Lower lobe of right lung (tissue), 2 donors: ENCODE measurements at places on chromosomes 4 and X. TPM values are rescaled to one million over a fixed set of nuclear protein-coding genes. Genes with fewer than 3 reads are reported as not detected.

Gene PHOX2B
- not detected for total RNA-seq

Gene TECRL
- total RNA-seq, result not detected

Gene ETNPPL
- total RNA-seq, result not detected

Gene ARHGAP36
- total RNA-seq, result not detected

Gene OTC
- 0.71 TPM for total RNA-seq

Gene NDNF
- 108 TPM for total RNA-seq

Gene AWAT1
- not detected for total RNA-seq

Gene CLDN34
- 0.50 TPM for total RNA-seq

DNA sequence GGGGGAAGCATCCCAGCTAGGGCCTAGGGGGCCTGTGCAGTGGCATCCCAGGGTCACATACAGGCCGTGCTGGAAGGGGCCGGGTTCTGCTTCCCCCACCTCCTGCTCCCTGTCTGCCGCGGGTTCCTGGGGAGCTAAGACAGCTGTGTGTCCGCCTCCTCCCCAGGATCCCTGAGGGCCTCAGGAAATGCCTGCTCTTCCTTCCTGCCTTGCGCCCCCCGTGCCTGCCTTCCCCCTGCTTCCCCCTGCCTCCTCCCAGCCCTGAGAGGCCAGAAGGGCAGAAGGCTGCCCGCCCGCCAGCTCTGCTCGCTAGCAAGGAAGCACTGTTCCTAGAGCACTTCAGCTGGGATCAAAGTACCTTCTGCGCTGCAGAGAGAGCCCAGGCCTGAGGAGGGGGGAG lies 2.9 kb upstream of the BGN start:
- no peaks in the 10 kb centered on the region for H3K27me3 ChIP-seq
- peaks cover 4% of the 10 kb centered on the region for H3K4me1 ChIP-seq
- no peak overlapping the region for H3K4me3 ChIP-seq
- no peak for DNase-seq
- H3K36me3 ChIP-seq, result no peaks in the 10 kb centered on the region
- peak overlapping the region; percentile 49 for H3K27ac ChIP-seq

DNA sequence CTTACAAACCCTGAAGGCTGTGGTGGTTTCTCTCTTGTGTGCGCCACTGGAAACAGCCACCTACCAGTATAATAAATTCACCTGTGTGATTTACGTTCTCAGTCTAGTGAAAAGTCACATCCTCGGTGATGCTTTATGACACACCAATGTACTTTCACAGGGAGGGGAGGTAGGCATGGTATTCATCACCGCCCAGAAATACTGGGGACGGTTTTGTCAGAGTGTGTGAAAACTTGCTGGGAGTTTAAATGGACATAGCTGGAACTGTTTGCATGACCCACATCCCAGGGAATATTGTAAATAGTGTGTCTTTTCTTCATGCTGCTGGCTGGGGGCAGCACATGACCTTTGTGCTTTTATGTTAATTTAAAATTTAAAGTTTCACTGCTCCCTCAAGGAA lies 421.8 kb downstream of the MAPK10 start:
- no peaks in the 10 kb centered on the region for H3K27me3 ChIP-seq
- no peak for DNase-seq
- peaks cover 14% of the 10 kb centered on the region for H3K4me1 ChIP-seq
- no peak overlapping the region for H3K27ac ChIP-seq
- H3K36me3 ChIP-seq, result no peaks in the 10 kb centered on the region

DNA sequence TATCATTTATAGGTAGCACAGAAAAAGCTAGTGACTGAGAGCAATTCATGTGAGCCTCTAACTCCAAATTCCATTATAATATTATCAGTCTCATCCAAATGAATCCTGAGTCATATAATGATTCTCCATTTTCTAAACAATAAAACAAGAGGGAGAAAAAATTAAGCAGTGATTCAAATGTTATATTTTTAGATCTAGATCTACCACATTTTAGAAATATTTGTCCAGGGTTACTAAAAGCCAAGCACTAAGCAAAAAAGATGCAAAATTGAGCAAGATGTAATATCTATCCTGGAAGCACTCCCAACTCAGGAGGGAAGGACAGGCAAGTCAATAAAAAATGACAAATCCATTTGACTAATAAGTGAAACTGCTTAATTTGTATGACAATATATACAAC lies 172.8 kb downstream of the FBXW7 start:
- no peak overlapping the region for H3K27ac ChIP-seq
- DNase-seq, result no peak
- no peaks in the 10 kb centered on the region for H3K27me3 ChIP-seq
- H3K4me3 ChIP-seq, result no peak overlapping the region
- no peaks in the 10 kb centered on the region for H3K36me3 ChIP-seq

DNA sequence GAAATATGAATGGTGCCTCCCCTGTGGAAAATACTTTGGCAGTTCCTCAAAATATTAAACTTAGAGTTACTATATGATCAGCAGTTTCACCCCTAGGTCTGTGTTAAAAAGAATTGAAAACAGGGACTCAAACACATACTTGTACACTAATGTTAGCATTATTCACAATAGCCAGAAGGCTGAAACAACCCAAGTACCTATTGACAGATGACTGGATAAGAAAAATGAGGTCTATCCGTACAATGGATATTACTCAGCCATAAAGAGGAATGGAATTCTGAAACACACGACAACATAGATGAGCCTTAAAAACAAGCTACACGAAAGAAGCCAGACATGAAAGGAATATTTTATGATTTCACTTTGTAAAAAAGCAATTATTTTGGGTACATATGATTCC lies 54.9 kb downstream of the PGRMC2 start:
- no peaks in the 10 kb centered on the region for H3K4me1 ChIP-seq
- no peak for DNase-seq
- no peaks in the 10 kb centered on the region for H3K27me3 ChIP-seq
- H3K36me3 ChIP-seq, result no peaks in the 10 kb centered on the region

DNA sequence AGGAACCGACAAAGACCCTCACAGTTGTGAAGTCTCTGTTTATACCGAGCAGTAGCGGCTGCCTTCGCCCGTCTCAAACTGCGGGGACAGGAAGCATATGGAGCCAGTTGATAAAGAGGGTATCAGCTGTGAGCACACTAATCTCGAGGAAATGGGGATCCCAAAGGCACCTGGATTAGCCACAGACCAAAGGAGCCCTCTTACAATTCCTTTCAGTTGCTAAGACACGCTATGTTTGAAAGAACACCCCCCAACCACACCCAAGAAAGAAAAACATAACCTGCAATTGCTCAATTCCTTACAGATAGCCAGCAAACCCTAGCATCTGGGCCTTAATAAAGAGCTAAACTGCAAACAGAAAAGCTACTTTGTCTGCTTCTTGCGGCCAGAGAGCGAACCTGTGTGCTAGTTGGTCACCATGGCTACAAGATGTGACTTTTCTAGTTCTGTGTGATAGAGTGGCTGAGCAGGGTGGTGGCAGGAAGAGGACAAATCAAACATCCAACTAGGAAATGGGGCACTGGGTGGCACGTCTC lies 23.3 kb upstream of the CHRNA9 start:
- DNase-seq, result no peak
- H3K4me1 ChIP-seq, result peaks cover 27% of the 10 kb centered on the region
- H3K27ac ChIP-seq, result peak overlapping the region; percentile 53
- no peaks in the 10 kb centered on the region for H3K27me3 ChIP-seq

DNA sequence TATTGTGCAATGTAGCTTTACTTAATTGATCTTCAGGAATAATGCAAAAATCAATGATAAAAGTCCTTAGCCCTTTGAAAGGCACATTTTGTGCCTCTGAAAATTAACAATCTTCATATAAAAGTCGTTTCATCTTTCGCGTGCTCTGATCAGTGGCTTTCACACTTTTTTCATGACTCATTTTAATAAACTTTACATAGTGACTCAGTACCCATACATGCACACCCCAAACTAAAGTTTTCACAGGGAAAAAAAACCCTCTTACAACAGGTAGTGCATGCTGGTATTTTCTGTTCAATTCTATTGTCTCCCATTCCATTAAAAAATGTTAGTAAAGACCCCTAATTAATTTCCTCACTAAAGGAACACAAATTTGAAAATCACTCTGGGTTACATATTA lies 21.5 kb downstream of the RWDD4 start:
- no peaks in the 10 kb centered on the region for H3K4me1 ChIP-seq
- no peaks in the 10 kb centered on the region for H3K27me3 ChIP-seq
- H3K36me3 ChIP-seq, result peaks cover 11% of the 10 kb centered on the region
- no peak for DNase-seq

DNA sequence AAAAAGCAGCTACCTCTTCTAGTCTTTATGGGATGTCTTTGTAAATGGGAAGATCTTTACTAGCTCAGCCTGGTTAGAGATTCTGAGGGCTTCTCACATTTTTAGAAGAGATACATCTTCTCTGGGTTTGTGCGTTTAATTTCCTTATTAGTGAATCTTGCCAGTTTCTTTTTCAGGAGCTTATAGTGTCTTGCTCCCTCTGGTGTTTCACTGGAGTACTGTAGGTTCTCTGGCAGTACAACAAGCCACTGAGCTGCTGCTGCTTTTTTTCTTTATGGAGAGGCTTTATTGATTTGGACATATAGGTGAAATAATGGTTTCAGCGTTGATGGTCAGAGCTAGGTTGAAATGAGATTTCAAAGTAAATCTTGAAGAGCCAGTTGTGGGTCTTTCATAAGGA lies 82.9 kb downstream of the LAS1L start:
- H3K27me3 ChIP-seq, result no peaks in the 10 kb centered on the region
- no peak for DNase-seq
- no peaks in the 10 kb centered on the region for H3K36me3 ChIP-seq
- H3K27ac ChIP-seq, result no peak overlapping the region
- no peak overlapping the region for H3K4me3 ChIP-seq
- H3K4me1 ChIP-seq, result no peaks in the 10 kb centered on the region

GRCh38 chrX:13271511-13271910 lies 48.3 kb downstream of the ATXN3L start:
- H3K4me3 ChIP-seq, result no peak overlapping the region
- H3K36me3 ChIP-seq, result no peaks in the 10 kb centered on the region
- DNase-seq, result no peak
- no peaks in the 10 kb centered on the region for H3K27me3 ChIP-seq
- H3K27ac ChIP-seq, result no peak overlapping the region
- H3K4me1 ChIP-seq, result no peaks in the 10 kb centered on the region

- no peak overlapping the region for H3K4me3 ChIP-seq
- no peak for DNase-seq
Measured at GRCh38 chr4:159429693-159430035, 326.8 kb downstream of the RAPGEF2 start.

DNA sequence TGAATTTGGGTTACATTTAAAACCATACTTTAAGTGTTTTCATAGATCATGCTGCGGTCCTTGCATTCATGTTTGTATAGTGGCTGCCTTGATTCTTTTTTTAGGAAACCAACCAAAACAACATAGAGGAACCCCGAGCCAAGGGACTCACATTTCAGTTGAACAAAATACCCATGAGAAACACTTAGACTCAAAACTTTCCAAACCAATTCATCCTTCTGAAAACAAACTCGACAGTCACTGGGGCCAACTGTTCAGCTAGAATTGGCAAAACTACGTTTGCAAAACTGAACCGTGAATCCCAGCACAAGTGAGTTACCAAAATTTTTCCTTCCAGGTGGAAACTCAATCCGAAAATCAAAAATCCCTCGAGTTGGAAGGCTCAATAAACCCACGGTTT lies 1.4 kb downstream of the ADGRA3 start:
- peak overlapping the region; percentile 63 for H3K4me3 ChIP-seq
- H3K27ac ChIP-seq, result peak overlapping the region; percentile 65
- H3K4me1 ChIP-seq, result no peaks in the 10 kb centered on the region
- H3K27me3 ChIP-seq, result peaks cover 5% of the 10 kb centered on the region
- no peaks in the 10 kb centered on the region for H3K36me3 ChIP-seq
- no peak for DNase-seq

- H3K27me3 ChIP-seq, result no peaks in the 10 kb centered on the region
- no peak overlapping the region for H3K27ac ChIP-seq
- H3K36me3 ChIP-seq, result no peaks in the 10 kb centered on the region
- no peak overlapping the region for H3K4me3 ChIP-seq
Measured at GRCh38 chr4:94550352-94550751, 98.6 kb downstream of the PDLIM5 start.

- no peak for DNase-seq
- H3K4me3 ChIP-seq, result peak within 1 kb of the TSS; percentile 75
- H3K4me1 ChIP-seq, result peaks cover 37% of the 10 kb centered on the region
- peak within 1 kb of the TSS; percentile 65 for H3K27ac ChIP-seq
Measured at GRCh38 chrX:154374313-154375155, at the start of gene FLNA. TSS of gene FLNA (minus strand) at chrX:154374634. CDS start at chrX:154371245, 3,389 bp downstream.

DNA sequence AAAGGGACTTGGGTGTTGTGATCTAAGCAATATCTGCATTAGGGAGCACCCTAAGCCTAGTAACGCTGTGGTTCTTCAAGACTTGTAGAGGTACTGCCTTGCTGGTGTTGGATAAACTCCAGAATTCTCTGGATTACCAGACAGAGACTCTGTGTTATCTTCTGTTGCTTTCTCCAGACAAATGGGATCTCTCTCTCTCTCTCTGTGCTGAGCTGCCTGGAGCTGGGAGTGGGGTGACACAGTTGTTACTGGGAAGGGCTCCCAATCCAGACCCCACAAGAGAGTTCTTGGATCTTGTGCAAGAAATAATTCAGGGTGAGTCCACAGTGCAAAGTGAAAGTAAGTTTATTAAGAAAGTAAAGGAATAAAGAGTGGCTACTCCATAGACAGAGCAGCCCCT lies 48.8 kb downstream of the MCUB start:
- H3K27me3 ChIP-seq, result no peaks in the 10 kb centered on the region
- H3K4me1 ChIP-seq, result no peaks in the 10 kb centered on the region
- no peak for DNase-seq
- H3K36me3 ChIP-seq, result no peaks in the 10 kb centered on the region
- no peak overlapping the region for H3K4me3 ChIP-seq

DNA sequence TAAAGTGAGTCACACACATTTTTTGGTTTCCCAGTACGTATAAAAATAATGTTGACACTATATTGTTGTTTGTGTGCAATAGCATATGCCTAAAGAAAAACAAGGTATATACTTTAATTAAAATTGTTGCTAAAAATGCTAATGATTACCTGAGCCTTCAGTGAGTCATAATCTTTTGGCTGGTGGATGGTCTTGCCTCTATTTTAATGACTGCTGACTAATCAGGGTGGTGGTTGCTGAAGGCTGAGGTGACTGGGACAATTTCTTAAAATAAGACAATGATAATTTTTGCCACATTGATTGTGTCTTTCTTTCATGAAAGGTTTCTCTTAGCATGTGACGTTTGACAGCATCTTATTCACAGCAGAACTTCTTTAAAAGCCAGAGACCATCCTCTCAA lies 21.0 kb upstream of the ANXA10 start:
- no peaks in the 10 kb centered on the region for H3K27me3 ChIP-seq
- H3K4me1 ChIP-seq, result no peaks in the 10 kb centered on the region
- H3K36me3 ChIP-seq, result no peaks in the 10 kb centered on the region
- H3K27ac ChIP-seq, result no peak overlapping the region
- no peak overlapping the region for H3K4me3 ChIP-seq
